ENCODE measurements at places on chromosomes 7 and 10.

DNA sequence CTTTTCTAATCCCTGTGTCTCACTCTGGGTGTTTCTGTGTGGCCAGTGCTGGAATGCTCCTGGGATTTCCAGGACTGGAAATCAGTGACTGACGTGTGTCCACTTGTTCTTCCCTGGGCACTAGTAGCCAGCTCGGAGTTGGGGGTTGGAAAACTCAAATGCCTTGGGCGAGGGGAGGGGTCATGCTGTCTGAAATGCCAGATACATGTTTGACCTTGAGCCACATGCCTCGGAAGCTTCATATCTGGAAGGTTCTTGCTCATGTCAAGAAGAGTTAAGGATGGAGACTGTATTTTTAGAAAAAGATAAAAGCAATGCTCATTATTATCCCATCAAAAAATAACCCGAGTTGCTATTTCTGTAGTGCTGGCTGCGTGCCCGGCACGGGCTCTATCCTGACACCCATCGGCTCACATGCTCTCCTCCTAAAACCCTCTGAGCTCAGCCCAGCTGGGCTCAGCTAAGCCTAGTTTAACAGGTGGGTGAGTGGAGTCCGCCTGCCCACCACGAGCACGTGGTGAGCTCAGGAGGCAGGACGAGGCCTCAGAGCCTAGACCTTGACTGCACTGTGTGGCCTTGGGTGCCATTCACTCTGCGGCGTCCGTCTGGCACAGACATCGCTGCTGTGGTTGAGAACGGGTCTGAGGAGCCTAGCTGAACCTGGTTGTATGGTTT is 6.4 kb downstream of the DPYSL4 start:
- DNase-seq = no peak

- no peak for DNase-seq
These were observed 8.0 kb downstream of the SLC18A2 start for GRCh38 chr10:117248750-117249465.

DNA sequence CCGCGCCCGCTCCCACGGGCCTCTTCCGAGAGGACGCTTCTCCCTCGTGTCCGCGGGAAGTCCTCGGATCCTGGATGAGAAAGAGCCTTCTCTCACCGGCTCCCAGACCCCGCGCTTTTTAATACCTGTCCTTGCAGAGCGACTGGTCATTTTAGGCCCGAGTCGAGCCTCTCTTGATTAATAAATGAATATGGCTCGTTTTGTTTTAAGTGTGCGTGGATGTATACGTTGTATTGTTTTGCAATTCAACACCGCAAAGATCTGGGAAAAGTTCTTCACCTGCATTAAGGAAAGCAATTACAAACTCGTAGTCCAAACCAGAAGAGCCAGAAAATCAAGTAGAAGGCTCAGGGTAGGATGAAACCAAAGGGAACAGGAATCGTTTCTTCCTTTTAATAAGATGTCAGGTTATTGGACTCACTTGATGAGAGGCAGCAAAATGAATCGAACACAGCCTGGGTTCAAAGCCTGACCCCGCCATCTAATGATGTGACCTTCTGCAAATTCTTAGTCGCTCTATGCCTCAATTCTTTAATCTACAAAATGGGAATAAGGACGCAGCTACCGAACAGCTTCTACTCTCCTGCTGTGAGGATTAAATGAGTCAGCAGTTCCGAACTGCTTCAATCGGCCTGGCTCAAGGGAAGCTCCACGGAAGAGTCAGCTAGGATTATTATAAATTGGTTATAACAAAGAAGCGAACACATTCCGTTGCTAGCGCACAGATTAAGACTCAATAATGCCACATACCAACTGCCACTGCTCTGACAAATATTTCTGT is 277.8 kb upstream of the NEBL start:
- DNase-seq = no peak

GRCh38 chr7:33601884-33602283 is 303.5 kb upstream of the BMPER start:
- DNase-seq = no peak

GRCh38 chr10:7520507-7521485 is 110.0 kb upstream of the SFMBT2 start:
- no peak for DNase-seq

- DNase-seq = peak; percentile 8
These were observed 12.0 kb upstream of the MARVELD1 start for GRCh38 chr10:97701438-97702069.

GRCh38 chr10:52952391-52953055 is 179.9 kb upstream of the MBL2 start:
- no peak for DNase-seq

- DNase-seq = no peak
These were observed 914 bp downstream of the ZNF37A start for GRCh38 chr10:38094927-38095574.

DNA sequence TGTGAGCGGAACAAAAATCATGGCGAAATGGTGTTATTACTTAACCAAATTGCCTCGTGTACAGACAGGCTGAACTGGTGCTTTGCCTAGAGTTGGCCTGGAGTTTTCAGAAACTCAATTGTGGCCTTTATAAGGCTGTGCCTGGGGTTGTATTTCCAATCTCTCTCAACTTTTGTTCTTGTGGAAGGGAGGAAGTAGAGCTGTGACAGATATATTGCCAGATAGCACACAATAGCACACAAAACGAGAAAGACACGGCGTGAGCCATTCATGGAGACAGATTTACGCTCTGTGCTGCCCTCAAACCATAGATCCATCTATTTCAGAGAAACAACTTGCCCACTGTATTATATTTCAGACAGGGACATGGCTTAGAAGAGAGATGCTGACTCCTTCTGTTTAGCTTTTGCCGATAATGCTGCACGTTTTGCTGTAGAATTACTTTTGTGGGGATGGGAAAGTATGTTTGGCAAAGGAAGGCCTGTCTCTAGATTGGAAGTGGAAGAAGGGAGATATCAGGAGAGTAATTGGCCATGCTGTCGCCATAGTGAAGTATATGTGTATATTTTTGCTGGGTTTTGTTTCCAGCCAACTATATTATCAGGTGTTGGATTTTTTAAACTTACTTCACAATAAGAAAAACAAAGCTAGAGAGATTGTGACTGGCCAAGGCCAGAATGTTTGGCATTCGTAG is 80.4 kb downstream of the AUTS2 start:
- DNase-seq = no peak

DNA sequence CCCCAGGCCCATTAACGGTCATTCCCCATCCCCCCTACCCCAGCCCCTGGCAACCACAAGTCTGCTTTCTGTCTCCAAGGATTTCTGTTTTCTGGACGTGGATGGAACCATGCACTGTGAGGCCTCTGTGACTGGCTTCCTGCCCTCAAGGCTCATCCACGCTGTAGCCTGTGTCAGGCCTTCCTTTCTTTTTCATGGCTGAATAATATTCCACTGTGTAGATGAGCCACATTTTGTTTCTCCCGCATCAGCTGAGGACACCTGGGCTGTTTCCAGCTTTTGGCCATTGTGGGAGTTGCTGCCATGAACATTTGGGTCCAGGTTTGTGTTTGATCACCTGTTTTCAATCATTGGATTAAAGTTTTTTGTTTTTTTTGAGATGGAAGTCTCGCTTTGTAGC is 50.0 kb downstream of the UNCX start:
- DNase-seq = no peak

DNA sequence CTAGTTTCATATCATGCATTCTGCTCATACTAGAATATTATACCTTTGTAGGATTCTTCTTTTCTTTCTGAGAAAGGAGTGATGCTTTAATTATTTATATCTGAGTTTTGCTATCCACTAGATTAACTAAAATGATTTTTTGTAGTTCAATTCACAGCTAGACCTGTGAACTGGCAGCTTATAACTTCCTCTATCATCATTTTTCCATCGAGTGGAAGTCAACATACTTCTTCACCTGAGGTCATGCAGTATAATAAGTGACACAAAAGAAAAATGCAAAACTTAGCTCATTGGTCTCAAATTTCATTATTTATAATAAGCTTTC is 8.0 kb downstream of the LRRN3 start:
- DNase-seq = no peak

DNA sequence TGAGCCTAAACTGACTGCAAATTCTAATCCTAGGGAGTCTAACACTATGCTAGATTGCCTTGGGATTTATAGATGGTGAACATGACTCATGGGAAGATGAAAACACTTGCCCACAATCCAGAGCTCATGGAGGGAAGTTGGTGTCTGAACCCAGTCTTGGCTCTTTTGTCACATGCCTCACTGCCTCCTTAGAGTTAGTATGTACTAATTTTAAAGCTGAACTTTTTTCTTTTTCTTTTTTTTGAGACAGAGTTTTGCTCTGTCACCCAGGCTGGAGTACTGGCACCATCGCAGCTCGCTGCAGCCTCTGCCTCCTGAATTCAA is 14.4 kb downstream of the MRPL32 start:
- no peak for DNase-seq

GRCh38 chr7:98733036-98733435 is 116.0 kb downstream of the NPTX2 start:
- no peak for DNase-seq

GRCh38 chr7:70618020-70618551 is 513.9 kb upstream of the GALNT17 start:
- DNase-seq = no peak

- no peak for DNase-seq
These were observed 71.9 kb downstream of the MRPL32 start for GRCh38 chr7:43004082-43004481.

GRCh38 chr10:77716458-77717317 is 79.1 kb upstream of the KCNMA1 start:
- no peak for DNase-seq

- no peak for DNase-seq
These were observed 30.0 kb downstream of the NUDT1 start for GRCh38 chr7:2272031-2272430.

- no peak for DNase-seq
These were observed 104.4 kb upstream of the FAM3C start for GRCh38 chr7:121500360-121501058.

DNA sequence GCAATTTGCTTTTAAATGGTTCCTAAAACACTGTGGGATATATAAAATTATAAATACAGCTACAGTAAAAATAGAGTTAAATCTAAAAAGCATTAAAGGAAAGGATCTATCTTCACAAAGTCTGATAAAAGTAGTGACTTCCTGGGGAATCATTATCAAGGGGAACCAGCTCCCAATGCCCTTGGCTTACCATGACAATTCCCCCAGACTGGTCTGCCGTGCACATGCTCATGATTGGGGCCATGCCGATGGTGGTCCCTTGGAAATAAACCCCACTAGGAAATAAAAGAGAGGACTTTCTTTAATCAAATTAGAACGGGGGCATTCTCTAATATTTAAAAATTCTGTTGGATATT is 201.8 kb downstream of the FANK1 start:
- no peak for DNase-seq

DNA sequence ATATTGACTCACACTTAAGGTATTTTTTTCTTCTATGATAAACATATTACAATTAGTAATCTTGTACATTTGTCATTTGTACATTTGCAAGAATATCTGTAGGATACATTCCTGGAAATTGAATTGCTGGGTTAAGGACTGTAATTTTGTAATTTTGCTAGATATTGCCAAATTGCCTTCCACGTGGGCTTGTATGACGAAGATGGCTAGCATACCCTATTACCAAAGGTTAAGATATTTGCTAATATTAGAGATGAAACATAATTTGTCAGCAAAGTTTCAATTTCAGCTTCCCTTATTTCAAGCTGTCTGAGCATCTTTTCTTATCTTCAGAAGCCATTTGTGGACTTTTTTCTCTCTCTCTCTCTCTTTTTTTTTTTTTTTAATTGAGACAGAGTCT is 1.0 kb upstream of the LYZL2 start:
- DNase-seq = no peak

DNA sequence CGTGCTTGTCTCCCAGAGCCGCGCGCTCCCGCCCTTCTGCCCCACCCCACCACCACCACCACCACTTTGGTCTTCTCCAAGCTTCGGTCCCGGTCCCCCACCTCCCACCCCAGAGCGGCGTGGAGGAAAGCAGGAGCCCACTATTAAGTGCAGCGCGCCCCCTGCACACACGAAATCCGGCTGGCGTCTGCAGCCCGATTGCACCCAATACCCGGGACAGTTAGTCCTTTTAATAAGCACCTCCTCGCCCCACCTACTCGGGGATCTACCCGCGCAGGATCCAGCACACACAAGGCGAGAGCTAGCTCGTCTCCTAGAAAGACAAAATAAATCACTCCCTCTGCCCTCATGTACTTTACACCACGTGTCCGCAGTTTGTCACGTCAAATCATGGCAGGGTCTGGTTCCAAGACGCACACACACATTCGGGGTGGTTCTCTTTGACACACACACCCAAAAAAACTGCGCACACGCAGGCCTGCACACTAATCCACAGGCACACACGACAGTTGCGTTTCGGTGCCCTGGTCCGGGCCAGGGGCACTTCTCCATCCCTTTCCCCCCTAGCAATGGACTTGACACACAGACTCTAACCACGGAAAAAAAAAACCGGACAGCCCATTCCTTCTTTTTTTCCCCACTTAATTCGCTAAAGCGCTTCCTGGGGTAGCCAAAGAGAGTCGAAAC is 1.6 kb downstream of the SFMBT2 start:
- peak; percentile 45 for DNase-seq

GRCh38 chr10:24456322-24456721 is 247.4 kb downstream of the KIAA1217 start:
- no peak for DNase-seq
